CD4-positive, alpha-beta T cell (primary cell): ENCODE measurements at places on chromosomes 7 and 10.
A peak's percentile ranks its signal among the peaks of the same experiment; 100 is the strongest.

- no peak for DNase-seq
These were observed 90.3 kb downstream of the MICALL2 start for GRCh38 chr7:1368682-1369571.

- DNase-seq: no peak
These were observed 63.5 kb downstream of the COBL start for GRCh38 chr7:51253157-51253556.

- DNase-seq: no peak
These were observed 26.7 kb downstream of the ZCWPW1 start for GRCh38 chr7:100401811-100402210.

GRCh38 chr10:102595293-102595692, 49.0 kb upstream of the TRIM8 start:
- DNase-seq: no peak

DNA sequence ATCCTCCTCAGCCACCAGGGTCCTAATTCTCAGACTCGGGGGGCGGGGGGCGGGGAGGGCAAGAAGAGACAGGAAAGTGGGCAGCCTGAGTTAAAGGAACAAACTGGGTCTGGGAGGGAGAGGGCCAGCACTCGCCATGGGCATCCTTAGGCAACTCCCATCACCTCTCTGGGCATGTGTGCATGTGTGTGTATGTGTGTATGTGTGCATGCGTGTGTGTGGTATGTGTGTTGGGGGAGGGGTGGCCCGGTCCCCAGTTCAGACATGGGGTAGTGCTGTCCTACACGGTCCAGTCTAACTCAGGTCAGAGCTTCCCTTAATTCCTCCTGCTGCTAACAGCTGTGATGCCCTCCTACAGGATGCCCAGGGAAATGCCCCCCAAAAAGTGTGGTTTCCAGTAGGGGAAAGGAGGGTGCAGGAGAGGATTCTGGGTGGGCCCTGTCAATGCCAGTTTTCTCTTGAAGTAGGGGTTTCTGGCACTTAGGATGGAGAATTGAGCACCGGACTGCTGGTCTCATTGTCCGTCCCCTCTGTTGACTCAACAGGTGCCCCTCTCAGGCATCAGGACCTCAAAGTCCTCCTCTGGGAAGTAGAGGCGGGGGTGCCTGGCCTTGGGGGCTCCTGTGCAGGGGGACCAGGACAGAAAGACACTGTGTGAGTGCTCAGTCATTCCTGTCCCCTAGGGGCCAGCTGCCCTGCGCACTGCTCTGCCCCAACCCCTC, 15.1 kb upstream of the ZMIZ1 start:
- no peak for DNase-seq

DNA sequence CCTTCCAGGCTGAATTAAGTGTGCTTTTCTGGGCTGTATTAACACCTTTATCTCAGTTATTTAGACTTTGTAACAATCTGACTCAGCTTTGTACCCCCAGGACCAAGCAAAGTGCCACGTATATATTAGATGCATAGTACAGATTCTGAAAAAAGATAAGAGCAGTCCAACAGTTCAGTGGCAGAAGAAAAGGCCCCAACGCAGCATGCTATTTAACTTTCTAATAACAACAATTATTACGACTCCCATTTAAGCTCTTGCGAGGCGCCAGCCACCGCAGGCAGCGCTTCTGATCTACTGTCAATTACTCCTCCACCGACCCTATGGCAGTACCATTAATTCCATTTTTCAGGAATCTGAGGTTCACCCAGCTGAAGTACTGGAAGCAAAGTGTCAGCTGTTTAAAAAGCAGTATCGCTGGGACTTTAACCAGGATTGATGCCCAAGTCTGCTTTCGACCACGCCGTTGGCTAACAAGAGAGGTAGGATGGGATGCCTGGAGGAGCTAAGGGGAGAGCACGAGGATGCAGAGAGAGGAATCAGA, 638 bp downstream of the LIPA start:
- DNase-seq: peak; percentile 6

DNA sequence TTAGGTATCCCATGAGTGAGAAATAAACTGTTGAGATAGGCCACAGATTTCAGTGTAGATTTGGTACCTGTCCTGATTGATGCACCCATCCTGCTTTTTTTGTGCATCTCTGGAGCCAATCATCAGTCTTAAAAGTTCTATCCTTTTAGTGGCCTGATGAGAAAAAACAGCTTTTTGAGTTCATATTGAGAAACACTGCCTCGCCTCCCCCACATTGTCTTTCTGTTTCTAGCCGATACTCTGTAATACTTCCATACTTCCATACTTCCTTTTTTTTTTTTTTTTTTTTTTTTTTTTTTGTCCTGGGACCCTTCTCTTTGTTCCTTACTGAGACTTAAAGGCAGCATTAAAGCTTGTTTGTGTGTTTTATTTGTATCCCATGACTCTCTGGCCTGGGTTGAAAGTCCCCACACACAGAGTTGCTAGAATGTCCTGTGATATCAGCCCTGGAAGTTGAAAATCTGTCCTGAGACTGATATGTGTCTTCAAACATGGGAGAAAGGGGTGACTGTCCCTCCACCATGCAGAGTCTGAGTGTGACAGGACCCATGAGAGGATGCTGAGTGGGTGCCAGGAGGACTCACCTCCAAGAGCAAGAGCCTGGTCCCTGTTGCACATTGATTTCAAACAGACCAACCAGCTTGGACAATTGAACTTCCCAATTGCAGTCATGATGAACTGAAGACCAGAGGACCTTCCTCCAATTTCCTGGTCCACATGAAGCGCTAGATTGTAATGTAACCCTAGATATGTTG, 5.7 kb downstream of the ZNF22 start:
- DNase-seq: no peak

GRCh38 chr10:48523820-48524758, 80.8 kb downstream of the ARHGAP22 start:
- DNase-seq: no peak

GRCh38 chr10:93463723-93464476, 18.2 kb downstream of the MYOF start:
- DNase-seq: no peak

GRCh38 chr7:129066290-129067131, 11.6 kb upstream of the TNPO3 start:
- no peak for DNase-seq

DNA sequence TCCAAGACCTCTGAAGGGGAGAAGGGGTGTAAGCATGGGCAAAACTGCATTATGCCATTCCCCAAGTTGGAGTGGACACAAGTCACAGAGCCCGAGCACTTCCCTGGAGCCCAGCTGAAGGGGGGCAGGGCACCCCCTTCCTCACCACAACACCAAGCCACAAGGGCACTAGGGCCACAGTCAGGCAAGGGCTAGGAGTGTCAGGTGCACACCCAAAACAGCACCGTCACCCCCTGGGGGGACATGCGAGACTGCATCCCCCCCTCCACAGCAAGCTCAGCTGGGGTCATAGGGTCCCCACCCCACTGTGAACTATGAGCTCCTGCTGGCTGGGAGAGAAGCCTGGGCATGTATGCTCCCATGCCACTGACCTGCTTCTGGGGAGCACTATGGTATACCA, 143.9 kb downstream of the GRID1 start:
- DNase-seq: no peak

DNA sequence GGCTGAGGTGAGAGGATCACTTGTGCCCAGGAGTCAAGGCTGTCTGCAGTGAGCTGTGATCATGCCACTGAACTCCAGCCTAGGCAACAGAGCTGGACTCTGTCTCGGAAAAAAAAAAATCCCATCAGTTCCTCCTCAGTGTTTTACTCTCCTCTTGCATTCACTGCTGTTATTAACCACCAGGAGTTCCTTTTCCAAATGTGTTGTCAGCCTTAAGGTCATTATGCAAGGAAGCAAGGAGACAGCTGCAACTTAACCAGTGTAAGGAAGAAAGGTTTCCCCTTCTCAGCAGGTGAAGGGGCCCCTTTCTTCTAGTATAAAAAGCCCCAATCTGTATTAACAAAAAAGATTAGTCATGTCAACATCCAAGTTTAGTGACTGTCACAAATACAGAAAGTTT, 86.6 kb upstream of the LEP start:
- no peak for DNase-seq
